ENCODE measurements at places on chromosomes 5 and 9.
A peak's percentile ranks its signal among the peaks of the same experiment; 100 is the strongest.

- no peak overlapping the region for H3K4me3 ChIP-seq
- H3K36me3 ChIP-seq, result no peaks in the 10 kb centered on the region
- H3K4me1 ChIP-seq, result no peaks in the 10 kb centered on the region
- H3K27ac ChIP-seq, result no peak overlapping the region
- DNase-seq, result no peak
These were observed 6.8 kb downstream of the FAT2 start for GRCh38 chr5:151584057-151584937.

- H3K27me3 ChIP-seq, result no peaks in the 10 kb centered on the region
- H3K4me3 ChIP-seq, result no peak overlapping the region
- no peaks in the 10 kb centered on the region for H3K4me1 ChIP-seq
- DNase-seq, result no peak
- H3K27ac ChIP-seq, result no peak overlapping the region
These were observed 751.1 kb downstream of the TLR4 start for GRCh38 chr9:118455259-118455658.

- DNase-seq, result no peak
- H3K4me1 ChIP-seq, result no peaks in the 10 kb centered on the region
- no peaks in the 10 kb centered on the region for H3K36me3 ChIP-seq
- H3K27me3 ChIP-seq, result no peaks in the 10 kb centered on the region
- no peak overlapping the region for H3K27ac ChIP-seq
These were observed 14.4 kb upstream of the SMIM15 start for GRCh38 chr5:61176631-61177030.

GRCh38 chr5:100794218-100794617 lies 108.9 kb downstream of the ST8SIA4 start:
- no peaks in the 10 kb centered on the region for H3K27me3 ChIP-seq
- peaks cover 3% of the 10 kb centered on the region for H3K4me1 ChIP-seq
- DNase-seq, result no peak
- no peaks in the 10 kb centered on the region for H3K36me3 ChIP-seq
- H3K27ac ChIP-seq, result no peak overlapping the region
- no peak overlapping the region for H3K4me3 ChIP-seq

- no peak overlapping the region for H3K4me3 ChIP-seq
- no peak overlapping the region for H3K27ac ChIP-seq
- no peak for DNase-seq
- no peaks in the 10 kb centered on the region for H3K4me1 ChIP-seq
- no peaks in the 10 kb centered on the region for H3K27me3 ChIP-seq
These were observed 326.7 kb downstream of the GABRB2 start for GRCh38 chr5:161219816-161220215.

DNA sequence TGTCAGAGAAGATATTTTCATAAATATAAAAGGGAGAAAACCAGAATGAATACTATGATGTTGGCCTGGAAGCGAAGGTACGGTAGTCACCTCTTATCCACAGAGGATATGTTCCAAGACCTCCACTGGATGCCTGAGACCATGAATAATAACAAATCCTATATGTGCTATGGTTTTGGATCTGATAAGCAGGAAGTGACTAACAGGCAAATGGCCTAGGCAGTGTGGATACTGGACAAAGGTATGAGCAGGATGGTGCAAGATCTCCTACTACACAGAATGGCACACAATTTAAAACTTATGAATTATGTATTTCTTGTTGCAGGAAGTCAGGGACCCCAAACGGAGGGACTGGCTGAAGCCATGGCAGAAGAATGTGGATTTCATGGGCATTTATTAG lies 48.2 kb downstream of the ADAMTS12 start:
- H3K27me3 ChIP-seq, result no peaks in the 10 kb centered on the region
- H3K4me1 ChIP-seq, result no peaks in the 10 kb centered on the region
- no peak overlapping the region for H3K27ac ChIP-seq

DNA sequence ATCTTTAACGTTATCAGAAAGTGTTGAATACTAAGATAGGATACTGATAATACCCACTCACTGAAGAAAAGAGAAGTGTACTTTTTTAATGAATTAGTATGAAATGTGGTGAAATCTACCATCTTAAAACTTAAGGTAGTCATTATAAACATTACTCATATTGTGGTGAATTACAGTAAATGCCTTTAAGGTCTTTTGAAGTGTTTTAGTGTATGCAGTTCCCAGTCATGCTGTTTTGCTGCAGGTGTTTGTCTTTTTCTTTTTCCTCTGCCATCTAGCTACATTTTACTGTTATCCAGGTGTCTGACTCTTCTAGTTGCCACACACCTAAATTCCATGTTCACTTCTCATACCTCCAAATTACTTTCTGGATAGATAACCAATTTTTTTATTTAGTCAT lies 72.6 kb downstream of the ERMP1 start:
- no peak overlapping the region for H3K27ac ChIP-seq
- H3K4me3 ChIP-seq, result no peak overlapping the region
- H3K36me3 ChIP-seq, result peaks cover 48% of the 10 kb centered on the region

DNA sequence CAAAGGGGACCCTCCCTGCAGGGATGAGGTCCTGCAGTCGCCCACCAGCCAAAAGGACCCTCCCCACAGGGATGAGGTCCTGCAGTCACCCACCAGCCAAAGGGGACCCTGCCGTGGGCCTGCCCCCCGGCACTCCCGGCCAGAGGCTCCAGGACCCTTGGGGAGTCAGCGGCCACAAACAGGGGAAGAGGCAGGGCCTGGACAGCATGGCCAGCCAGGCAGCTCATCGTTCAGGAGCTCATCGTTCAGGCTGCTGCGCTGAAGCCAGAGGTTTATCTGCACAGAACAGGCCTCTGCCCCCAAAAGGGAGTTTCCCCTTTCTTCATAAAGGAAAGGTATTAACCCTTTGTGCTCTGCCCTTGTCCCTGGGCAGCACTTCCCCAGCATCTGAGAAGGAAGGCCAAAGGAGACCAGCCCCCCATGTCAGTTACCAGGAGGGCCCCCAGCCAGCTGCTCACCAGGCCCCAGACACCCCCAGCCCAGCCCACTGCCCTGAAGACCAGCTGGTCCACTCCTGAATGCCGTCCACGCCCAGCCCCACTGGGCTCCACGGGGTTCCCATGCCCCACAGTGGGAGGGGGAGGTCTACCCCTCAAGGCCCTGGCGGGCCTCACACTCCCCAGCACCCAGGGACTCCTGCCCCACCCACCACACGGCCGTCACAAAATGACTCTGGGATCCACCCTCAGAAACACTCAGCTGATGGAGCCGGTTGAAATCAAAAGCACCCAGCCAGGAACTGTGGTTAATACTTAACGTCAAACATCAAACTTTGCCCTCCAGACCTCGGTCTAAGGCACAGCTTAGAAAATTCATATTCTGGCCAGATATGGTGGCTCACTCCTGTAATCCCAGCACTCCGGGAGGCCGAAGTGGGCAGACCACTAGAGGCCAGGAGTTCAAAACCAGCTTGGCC lies 6.3 kb downstream of the SLC12A7 start:
- H3K36me3 ChIP-seq, result peaks cover 19% of the 10 kb centered on the region
- no peak overlapping the region for H3K27ac ChIP-seq
- H3K27me3 ChIP-seq, result no peaks in the 10 kb centered on the region
- peak; percentile 90 for DNase-seq

DNA sequence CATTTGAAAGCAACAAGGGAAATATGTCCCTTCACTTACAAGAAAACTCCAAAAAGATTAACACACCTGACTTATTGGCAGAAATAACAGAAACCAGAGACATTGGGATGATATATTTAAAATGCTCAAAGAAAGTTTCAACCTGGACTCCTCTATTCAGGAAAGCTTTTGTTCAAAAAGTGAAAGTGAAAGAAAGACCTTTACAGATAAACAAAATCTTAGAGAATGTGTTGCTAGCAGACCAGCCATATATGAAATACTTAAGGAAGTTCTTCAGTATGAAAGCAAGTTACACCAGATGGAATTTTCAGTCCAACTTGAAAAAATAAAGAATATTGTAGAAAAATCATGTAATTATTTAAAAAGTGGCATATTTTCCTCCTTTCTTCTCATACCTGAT lies 1075.1 kb downstream of the NR2F1-AS1 start:
- no peak overlapping the region for H3K27ac ChIP-seq
- no peaks in the 10 kb centered on the region for H3K36me3 ChIP-seq

- peaks cover 4% of the 10 kb centered on the region for H3K36me3 ChIP-seq
- no peak overlapping the region for H3K27ac ChIP-seq
- no peak for DNase-seq
- H3K4me1 ChIP-seq, result no peaks in the 10 kb centered on the region
These were observed 14.2 kb downstream of the RIC1 start for GRCh38 chr9:5643005-5643624.

DNA sequence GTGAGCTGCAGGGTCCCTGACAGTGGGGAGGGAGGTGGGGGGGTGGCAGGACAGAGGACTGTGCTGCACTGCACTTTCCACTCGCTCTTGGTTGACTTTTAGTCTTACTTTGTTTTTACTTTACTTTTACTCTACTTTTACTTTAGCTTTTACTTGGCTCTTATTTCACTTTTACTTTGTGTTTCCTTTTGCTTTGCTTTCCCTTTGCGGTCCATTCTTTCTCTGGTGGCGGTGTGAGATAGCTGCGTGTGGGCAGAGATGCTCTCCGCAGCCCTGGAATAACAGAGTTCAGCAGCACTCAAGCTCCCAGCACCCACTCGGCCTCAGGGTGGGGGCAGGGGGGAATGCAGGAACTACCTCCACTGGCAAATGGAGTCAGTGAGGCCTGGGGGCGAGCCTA lies 4.7 kb downstream of the AK8 start:
- H3K27ac ChIP-seq, result no peak overlapping the region
- peaks cover 6% of the 10 kb centered on the region for H3K4me1 ChIP-seq
- no peak overlapping the region for H3K4me3 ChIP-seq
- peaks cover 3% of the 10 kb centered on the region for H3K27me3 ChIP-seq

- no peak overlapping the region for H3K4me3 ChIP-seq
- peak; percentile 50 for DNase-seq
- H3K36me3 ChIP-seq, result no peaks in the 10 kb centered on the region
- no peaks in the 10 kb centered on the region for H3K27me3 ChIP-seq
- H3K27ac ChIP-seq, result no peak overlapping the region
These were observed 27.2 kb downstream of the C9orf152 start for GRCh38 chr9:110180511-110181434.

- H3K4me1 ChIP-seq, result peaks cover 11% of the 10 kb centered on the region
- H3K27me3 ChIP-seq, result no peaks in the 10 kb centered on the region
- H3K27ac ChIP-seq, result peak overlapping the region; percentile 89
- no peaks in the 10 kb centered on the region for H3K36me3 ChIP-seq
- peak overlapping the region; percentile 40 for H3K4me3 ChIP-seq
- peak; percentile 82 for DNase-seq
These were observed 24.6 kb downstream of the GFI1B start for GRCh38 chr9:133003071-133003461.

- DNase-seq, result no peak
- peaks cover 5% of the 10 kb centered on the region for H3K27me3 ChIP-seq
- no peak within 1 kb of the TSS for H3K27ac ChIP-seq
- no peak within 1 kb of the TSS for H3K4me3 ChIP-seq
These were observed at the start of gene CCL21 for GRCh38 chr9:34710023-34710422. TSS of gene CCL21 (minus strand) at chr9:34710136. CDS start at chr9:34710066, 70 bp downstream.

DNA sequence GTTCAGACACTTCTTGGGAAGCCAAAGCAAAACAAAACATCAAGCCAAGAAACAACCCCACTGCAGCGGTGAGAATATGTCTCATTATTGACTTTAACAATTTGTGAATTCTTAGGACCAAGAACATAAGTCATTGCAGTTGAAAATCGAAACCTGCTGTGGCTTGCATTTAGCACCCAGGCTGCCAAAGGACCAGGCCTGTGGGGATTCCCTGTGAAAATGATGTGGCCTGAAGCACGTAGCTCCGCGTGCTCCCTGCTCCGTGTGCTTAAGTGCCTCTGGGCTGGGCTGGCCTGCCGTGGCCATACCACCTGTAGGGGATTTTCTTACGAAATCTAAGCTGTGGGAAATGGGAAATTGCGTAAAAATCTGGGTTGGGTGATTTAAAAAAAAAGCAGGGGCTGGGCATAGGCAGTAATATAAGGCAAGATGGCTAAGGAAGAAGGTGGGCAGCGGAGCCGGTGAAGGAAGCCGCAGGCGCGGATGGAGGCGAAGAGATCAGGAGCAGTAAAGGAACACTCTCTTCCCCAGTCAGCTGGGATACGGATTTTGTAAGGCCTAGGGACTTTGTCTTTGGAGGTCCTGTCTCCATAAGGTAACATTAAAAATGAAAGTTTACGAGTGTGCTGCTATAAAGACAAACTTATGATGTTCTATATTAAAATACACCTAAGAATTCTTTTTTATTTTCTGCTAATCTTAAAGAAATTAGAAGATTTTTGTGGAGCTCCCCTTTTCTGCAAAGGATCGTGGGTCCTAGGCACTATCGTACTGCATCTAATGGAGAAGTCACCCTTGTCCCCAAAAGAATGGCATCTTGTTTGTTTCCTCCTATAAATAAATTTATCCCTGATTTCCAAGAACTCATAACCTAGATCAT lies 189.6 kb upstream of the SEMA6A start:
- H3K4me1 ChIP-seq, result no peaks in the 10 kb centered on the region
- H3K36me3 ChIP-seq, result no peaks in the 10 kb centered on the region
- H3K4me3 ChIP-seq, result no peak overlapping the region
- DNase-seq, result no peak
- H3K27me3 ChIP-seq, result no peaks in the 10 kb centered on the region
- no peak overlapping the region for H3K27ac ChIP-seq

GRCh38 chr5:80249901-80250300 lies 5.9 kb downstream of the SERINC5 start:
- peaks cover 7% of the 10 kb centered on the region for H3K36me3 ChIP-seq
- DNase-seq, result no peak
- no peak overlapping the region for H3K4me3 ChIP-seq
- H3K27ac ChIP-seq, result no peak overlapping the region
- peaks cover 38% of the 10 kb centered on the region for H3K4me1 ChIP-seq
- H3K27me3 ChIP-seq, result no peaks in the 10 kb centered on the region

GRCh38 chr9:33287087-33287490 lies 3.2 kb upstream of the NFX1 start:
- H3K27ac ChIP-seq, result no peak overlapping the region
- no peaks in the 10 kb centered on the region for H3K27me3 ChIP-seq
- peaks cover 14% of the 10 kb centered on the region for H3K36me3 ChIP-seq
- peak; percentile 90 for DNase-seq

- H3K4me1 ChIP-seq, result no peaks in the 10 kb centered on the region
- H3K4me3 ChIP-seq, result no peak overlapping the region
- no peaks in the 10 kb centered on the region for H3K27me3 ChIP-seq
- no peak for DNase-seq
- no peak overlapping the region for H3K27ac ChIP-seq
These were observed 46.6 kb downstream of the ANGPTL2 start for GRCh38 chr9:127075624-127076372.

- H3K4me3 ChIP-seq, result no peak overlapping the region
- H3K4me1 ChIP-seq, result no peaks in the 10 kb centered on the region
- no peak overlapping the region for H3K27ac ChIP-seq
- H3K27me3 ChIP-seq, result no peaks in the 10 kb centered on the region
- no peaks in the 10 kb centered on the region for H3K36me3 ChIP-seq
These were observed 88.8 kb upstream of the TTC23L start for GRCh38 chr5:34750206-34750605.

- DNase-seq, result no peak
- no peaks in the 10 kb centered on the region for H3K36me3 ChIP-seq
- no peak overlapping the region for H3K27ac ChIP-seq
- H3K4me3 ChIP-seq, result no peak overlapping the region
- peaks cover 14% of the 10 kb centered on the region for H3K27me3 ChIP-seq
These were observed 3.9 kb downstream of the VCAN start for GRCh38 chr5:83475391-83475863.
